Kidney (tissue), 22 donors: ENCODE measurements at places on chromosomes 3 and 15. TPM values are rescaled to one million over a fixed set of nuclear protein-coding genes. Genes with fewer than 3 reads are reported as not detected.
A peak's percentile ranks its signal among the peaks of the same experiment; 100 is the strongest.

The TBCCD1 gene
- 13.3 TPM for total RNA-seq

The PPP2R3A gene
- 71.9 TPM for total RNA-seq

GRCh38 chr3:29525254-29525881, 244.5 kb downstream of the RBMS3 start:
- DNase-seq, result peak; percentile 60
- H3K4me1 ChIP-seq, result no peaks in the 10 kb centered on the region
- no peaks in the 10 kb centered on the region for H3K27me3 ChIP-seq
- no peak overlapping the region for H3K4me3 ChIP-seq
- H3K36me3 ChIP-seq, result no peaks in the 10 kb centered on the region

DNA sequence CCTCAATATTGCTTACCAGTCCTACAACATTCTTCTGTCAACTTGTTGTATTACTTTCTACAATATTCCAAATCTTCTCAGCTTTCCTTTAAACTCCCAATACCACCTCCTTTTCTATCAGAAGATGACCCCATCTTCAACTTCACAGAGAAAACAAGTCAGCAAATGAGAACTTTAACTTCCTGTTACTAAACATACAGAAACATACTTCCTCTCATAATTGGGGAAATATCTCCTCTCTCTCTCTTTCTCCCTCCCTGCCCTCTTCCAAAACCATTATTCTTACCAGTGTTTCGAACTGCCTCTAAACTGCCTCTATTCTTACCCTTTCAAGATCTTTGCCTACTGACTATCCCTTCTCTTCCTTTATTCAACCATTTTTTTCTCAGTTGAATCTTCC, 1.8 kb upstream of the SNAP23 start:
- DNase-seq, result no peak
- H3K27ac ChIP-seq, result no peak overlapping the region
- H3K4me3 ChIP-seq, result no peak overlapping the region
- H3K36me3 ChIP-seq, result no peaks in the 10 kb centered on the region
- peaks cover 9% of the 10 kb centered on the region for H3K4me1 ChIP-seq

- DNase-seq, result no peak
- H3K27ac ChIP-seq, result no peak overlapping the region
- H3K4me1 ChIP-seq, result no peaks in the 10 kb centered on the region
- H3K27me3 ChIP-seq, result no peaks in the 10 kb centered on the region
- no peak overlapping the region for H3K4me3 ChIP-seq
These were observed 15.7 kb downstream of the UQCC5 start for GRCh38 chr3:52552089-52552488.

DNA sequence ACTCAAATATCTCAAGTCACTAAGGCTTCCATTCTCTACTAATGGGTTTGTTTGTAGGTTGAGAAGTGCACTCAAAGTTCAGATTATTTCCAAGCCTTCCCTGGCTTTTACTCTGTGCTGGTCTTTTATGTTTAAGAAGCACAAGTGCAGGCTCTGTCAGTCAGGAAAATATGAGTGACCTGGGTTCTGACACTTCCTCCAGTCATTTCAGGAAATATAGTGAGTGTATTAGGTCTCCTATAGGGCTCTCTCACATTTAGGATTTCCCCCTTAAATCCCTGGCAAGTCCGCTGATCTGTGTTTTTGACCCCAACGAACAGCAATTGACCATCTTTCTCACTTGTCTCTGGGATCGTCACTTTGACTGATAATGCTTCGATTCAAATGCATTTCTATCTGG, 210.2 kb downstream of the ARPP21 start:
- no peaks in the 10 kb centered on the region for H3K27me3 ChIP-seq
- no peaks in the 10 kb centered on the region for H3K4me1 ChIP-seq
- H3K4me3 ChIP-seq, result no peak overlapping the region
- DNase-seq, result no peak
- no peak overlapping the region for H3K27ac ChIP-seq

DNA sequence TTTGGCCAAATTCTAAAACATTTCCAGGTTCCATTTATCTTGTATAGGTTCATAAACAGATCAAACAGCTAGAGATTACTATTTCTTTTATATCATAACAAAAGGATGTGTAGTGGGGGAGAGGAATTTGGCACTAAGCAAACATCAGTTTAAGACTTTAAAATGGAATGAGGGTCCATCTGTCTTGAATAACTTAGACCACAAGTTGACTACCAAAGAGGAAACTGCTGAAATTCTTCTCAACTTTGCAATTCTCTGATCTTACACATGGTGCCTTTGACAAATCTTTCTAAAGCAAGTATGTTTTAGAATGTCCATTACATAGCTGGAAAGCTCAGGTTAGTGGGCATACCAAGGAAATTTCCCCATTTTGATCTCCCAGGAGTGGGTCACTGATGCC, 140.5 kb upstream of the ADAMTS9 start:
- peaks cover 5% of the 10 kb centered on the region for H3K4me1 ChIP-seq
- no peak overlapping the region for H3K27ac ChIP-seq
- H3K27me3 ChIP-seq, result no peaks in the 10 kb centered on the region
- H3K4me3 ChIP-seq, result no peak overlapping the region
